ENCODE measurements at places on chromosomes 7 and 10.

DNA sequence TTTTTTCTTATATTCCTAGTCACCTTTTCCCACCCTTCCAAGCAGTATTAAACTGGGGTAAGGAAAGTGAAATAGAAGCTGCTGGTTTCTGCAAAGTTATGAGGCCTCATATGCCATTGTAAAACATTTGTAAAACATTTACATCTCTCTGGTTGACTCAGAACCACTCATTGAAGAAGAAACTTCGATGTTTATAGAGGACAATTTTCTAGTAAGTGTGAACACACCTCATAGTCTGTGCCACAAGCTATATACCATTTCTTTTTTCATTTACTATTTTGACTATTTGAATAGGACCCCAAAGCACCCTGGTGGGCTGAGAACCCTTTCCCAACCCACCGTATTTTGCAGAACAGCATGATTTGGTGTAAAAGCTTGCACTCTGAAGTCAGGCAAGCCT lies 12.9 kb upstream of the ITGB1 start:
- no peak for DNase-seq

- DNase-seq: no peak
These were observed 636.1 kb downstream of the SDK1 start for GRCh38 chr7:3937146-3937545.

DNA sequence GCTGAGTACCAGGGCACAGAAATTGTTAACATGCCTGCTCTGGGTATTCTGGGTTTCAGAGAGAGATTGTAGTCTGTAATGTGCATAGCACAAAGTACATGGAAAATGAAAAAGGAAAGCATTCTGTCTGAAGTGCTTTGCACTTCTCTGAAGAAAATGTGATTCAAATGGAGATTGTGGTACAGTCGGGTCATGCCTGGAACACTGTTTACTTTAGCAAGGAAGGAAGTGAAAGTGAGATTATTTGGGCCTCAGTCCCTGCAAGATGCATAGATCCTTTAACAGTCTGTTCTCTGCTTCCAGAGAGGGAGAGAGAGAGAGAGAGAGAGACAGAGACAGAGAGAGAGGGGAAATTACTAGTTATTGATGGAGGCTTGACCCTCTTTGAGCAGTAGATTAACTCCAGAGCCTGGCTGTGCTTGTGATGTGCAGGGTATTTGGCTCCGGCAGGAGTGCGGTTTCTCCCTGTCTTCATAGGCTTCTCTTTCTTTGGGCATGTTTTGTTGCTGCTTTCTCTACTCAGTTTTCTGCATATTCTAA lies 5.4 kb downstream of the VWC2 start:
- no peak for DNase-seq

- DNase-seq: no peak
These were observed 32.9 kb upstream of the JCAD start for GRCh38 chr10:30092151-30092790.

- DNase-seq: no peak
These were observed 36.2 kb downstream of the CCDC6 start for GRCh38 chr10:59870152-59870551.

DNA sequence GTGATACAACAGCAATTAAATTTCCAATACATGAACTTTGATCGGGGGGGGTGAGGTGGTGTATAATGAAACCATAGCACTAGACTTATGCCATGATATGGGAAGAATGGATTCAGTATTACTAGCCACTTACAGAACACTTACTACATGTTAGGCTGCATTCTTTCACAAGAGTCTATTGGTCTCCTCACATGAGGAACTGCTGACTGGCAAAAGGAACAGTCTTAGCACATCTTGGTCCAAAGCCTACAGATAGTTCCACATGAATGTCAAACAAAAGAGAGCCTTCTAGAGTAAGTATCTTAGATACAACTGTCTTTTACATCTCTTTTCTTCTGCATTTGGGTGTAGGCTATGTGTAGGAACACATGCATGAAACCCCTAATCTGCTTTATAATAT lies 115.9 kb upstream of the DNAJB12 start:
- DNase-seq: no peak

GRCh38 chr10:66572700-66573099 lies 353.1 kb upstream of the LRRTM3 start:
- no peak for DNase-seq

DNA sequence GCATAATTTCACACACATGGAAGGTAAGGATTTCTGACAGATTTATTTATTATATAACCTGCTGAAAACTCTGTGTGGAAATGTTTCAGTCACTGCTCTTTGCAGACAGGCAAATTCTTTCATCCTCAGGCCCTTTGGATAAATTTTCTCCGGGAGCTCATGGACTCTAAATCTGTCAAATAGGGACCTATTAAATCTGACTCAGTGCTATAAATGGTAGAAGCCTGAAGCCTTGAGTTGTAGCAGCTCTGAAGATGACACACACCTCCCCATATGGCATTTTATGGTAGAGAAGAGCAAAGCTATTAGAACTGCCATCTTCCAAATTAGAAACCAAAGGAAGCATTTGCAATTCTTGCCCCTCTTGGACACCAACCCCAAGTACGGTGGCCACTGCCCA lies 808.7 kb downstream of the XPNPEP1 start:
- no peak for DNase-seq

DNA sequence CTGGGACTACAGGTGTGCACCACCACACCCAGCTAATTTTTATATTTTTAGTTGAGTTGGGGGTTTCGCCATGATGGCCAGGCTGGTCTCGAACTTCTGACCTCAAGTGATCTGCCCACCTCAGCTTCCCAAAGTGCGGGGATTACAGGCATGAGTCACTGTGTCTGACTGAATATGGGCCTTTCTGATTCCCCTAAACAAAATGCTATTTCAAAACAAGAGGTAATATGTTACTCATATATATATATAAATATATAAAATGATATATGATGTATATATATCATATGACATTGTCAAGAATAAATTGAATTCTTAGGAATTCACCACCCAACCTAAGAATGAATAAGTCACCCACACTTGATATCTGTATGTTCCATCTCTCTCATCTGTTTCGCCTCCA lies 12.8 kb upstream of the TIAL1 start:
- DNase-seq: peak; percentile 36

DNA sequence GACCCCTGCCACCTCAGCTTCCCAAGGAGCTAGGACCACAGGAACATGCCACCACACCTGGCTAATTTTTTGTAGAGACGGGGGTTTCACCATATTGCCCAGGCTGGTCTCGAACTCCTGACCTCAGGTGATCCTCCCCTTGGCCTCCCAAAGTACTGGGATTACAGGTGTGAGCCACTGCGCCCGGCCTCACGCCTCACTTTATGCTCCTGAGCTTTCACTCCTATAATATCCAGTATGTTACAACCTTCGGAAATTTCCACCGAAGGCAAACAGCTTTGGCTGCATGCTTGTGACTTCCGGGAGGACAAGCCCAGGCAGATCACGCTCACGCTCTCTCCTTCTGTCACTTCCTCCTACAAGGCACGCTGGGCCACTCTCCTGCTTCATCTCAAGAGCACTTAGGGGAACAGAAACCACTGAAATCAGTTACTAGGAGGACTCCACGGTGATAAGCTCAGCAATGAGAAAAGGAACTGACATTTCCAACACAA lies 4.4 kb upstream of the MAD1L1 start:
- DNase-seq: no peak

GRCh38 chr10:128985036-128985435 lies 482.0 kb upstream of the MGMT start:
- peak; percentile 29 for DNase-seq

DNA sequence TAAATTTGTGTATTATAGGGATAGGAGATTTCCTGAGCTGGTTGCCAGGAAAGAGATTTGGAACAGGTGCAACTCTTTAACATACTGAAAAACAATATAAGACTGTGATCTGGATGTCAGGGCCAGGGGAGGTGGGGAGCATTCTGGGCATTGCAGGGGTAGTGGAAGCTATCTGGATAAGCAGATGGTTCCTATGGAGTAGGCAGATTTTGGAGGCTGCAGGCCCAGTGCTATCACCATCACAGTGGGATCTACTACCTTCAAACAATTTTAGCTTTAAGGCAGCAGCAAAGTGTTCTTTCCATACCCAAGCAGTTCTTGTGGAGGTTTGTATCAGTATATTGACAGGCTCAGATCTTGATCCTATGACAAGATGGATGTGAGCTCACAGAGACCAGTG lies 71.1 kb downstream of the ADAM22 start:
- DNase-seq: no peak

GRCh38 chr7:16559497-16560179 lies 33.0 kb downstream of the LRRC72 start:
- no peak for DNase-seq

DNA sequence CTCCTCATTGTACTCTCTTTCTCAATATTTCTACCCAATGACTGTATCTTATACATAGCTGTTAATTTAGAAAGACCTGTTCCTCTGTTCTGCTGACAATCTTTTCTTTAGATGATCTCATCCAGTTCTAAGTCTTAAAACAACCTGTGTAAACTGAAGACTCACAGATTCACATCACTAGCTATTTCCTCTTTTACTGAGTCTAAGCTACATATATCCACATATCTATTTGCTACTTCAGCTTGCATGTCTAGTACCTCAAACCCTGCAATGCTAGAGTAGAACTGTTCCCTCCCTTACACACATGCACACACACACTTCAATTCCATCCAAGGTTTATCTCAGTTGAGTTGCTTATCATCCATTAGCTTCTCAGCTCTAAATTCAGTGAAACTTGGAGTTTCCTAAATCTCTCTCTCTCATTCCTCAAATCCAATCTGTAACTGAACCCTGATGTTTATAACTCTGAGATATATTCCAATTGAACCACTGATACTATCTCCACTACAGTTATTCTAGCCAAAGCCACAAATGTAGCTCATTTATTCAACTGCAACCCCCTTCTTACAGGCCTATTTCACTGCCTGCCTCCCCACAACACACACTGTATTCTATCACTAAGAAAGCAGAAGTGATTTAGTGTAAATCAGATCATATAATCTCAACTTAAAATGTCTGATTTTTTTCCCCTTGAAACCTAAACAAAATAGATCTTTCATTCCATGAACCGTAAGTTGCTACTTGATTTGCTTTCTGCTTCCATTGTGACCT lies 1036.8 kb upstream of the POT1 start:
- DNase-seq: no peak

GRCh38 chr10:123442901-123443300 lies 223.3 kb upstream of the GPR26 start:
- DNase-seq: no peak

DNA sequence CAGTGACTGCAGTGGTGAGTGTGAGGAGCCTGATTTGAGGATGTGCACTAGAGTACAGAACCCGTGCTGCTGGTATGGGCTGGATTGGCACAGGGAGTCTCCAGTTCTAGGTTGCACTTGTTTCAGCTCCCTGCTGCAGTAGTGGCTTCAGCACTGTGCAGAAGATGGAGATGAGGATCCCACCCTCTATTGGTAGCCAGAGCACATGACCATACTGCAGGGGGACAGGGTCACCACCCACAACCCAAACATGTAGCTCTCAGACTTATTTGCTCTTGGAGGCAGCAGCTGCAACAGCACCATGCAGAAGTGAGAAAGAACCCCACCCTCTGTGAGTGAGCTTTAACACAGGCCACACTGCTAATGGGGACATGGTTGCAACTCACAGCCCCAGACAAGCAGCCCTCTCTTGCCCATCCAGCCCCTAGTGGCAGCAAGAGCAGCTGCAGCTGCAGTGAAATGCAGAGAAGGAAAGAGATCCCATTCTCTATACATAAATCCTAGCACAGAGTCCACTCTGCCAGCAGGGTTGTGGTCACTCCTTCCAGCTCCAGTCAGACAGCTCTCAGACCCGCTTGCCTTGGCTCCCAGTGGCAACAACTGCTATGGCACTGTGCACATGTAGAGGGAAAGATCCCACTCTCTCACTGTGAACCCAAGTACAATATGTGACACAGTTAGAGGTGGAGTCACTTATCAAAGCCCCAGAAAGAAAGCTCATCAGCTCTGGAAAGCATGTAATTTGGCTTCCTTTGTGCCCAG lies 51.4 kb upstream of the SCIN start:
- DNase-seq: no peak
